ENCODE measurements at places on chromosomes 6 and 20. TPM values are rescaled to one million over a fixed set of nuclear protein-coding genes. Genes with fewer than 3 reads are reported as not detected.

LY6G6C gene
- not detected for total RNA-seq

DNA sequence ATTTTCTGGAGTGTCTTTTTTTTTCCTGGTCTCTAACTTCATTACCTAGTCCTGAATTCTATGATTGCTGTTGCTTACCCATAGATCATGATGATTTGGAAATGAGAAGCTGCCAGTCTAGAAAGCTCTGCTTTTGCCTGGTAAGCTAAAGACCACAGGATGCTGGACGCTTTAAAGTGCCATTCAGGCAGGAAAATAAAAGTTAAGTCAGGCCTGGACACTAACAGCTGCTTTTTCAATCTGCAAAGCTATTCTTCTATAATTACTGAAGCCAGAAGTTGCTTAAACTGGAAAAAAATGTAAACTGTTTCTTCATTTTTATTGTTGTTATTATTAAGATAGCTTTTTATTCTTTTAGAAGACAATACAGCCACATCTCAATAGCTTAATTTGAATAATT lies 129.8 kb upstream of the SPACA1 start:
- DNase-seq, result no peak

STX11 gene
- 20.7 TPM for total RNA-seq

- peak; percentile 32 for DNase-seq
Measured at GRCh38 chr20:50930139-50930975, 880 bp downstream of the ADNP start.

DNA sequence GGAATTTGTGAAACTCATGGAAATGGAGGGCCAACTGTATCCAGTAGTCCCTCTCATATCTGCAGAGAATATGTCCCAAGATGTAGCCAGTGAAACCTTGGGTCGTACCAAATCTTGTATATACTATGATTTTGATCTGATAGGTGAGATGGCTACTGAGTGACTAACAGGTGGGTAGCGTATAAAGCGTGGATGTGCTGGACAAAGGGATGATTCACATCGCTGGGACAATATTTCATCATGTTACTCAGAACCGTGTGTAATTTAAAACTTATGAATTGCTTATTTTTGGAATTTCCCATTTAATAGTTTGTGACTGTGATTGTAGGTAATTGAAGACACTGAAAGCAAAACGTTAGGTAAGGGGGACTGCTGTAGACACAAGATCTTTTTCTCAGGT lies 144.1 kb downstream of the SMAP1 start:
- DNase-seq, result no peak

- no peak for DNase-seq
Measured at GRCh38 chr20:12829170-12829569, 179.6 kb upstream of the SPTLC3 start.

OOEP gene
- not detected for total RNA-seq

GRCh38 chr20:7378864-7379605 lies 561.2 kb downstream of the HAO1 start:
- no peak for DNase-seq

GRCh38 chr6:147244832-147245231 lies 40.6 kb downstream of the STXBP5 start:
- no peak for DNase-seq

TMEM217 gene
- total RNA-seq, result 5.7 TPM

OR2J3 gene
- not detected for total RNA-seq

ENPP1 gene
- 0.20 TPM for total RNA-seq

DNA sequence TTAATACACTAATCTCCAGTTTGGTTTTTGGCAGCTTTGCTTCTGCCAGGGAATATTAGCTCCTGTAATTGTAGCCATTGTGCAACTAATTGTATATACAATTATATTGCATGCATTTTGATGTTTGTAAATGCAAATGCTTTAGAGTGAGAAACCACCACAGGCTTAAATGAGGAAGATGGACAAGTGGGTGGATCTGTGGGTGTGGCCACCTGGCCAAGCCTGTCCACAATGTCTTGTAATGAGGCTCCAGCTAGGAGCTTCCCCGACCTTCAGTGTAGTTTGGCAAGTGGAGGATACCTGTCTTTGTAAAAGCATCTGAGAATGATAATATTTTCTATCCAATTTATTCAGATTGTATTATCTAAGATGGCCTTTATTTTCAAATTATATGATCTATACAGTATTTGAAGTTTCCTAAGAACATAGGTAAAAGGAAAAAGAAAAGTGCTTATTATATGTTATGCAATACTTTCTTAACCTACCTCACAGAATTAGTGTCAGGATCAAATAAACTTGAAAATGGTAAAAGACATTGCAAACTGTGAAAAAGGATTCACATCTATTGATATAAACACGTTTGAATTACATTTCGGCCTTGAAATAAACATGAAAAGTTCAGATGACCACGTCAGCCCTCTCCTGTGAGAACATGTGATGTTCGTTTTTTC lies 49.3 kb upstream of the ARID1B start:
- DNase-seq, result no peak

DNA sequence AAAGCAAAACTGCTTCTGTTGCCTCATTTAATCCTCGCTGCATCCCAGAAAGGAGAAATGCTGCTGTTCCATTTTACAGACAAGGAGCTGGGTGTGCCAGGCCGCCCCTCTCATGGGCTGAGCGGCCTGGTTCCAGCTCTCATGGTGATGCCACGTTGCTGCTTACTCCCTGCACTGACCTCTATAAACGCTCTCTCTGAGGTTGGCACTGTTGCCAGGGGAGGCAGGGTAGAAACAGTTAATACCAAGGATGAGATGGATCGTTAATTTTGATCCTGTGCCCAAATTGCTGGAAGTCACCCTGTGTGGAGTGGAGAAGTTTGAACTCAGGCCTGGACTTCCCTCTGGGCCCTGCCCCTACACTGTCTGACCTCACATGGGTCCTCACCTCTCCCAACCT lies 25.6 kb downstream of the SIRPA start:
- no peak for DNase-seq

GRCh38 chr6:166597711-166598440 lies 11.4 kb upstream of the RAMACL start:
- DNase-seq, result no peak

UBD gene
- 0.50 TPM for total RNA-seq

DNA sequence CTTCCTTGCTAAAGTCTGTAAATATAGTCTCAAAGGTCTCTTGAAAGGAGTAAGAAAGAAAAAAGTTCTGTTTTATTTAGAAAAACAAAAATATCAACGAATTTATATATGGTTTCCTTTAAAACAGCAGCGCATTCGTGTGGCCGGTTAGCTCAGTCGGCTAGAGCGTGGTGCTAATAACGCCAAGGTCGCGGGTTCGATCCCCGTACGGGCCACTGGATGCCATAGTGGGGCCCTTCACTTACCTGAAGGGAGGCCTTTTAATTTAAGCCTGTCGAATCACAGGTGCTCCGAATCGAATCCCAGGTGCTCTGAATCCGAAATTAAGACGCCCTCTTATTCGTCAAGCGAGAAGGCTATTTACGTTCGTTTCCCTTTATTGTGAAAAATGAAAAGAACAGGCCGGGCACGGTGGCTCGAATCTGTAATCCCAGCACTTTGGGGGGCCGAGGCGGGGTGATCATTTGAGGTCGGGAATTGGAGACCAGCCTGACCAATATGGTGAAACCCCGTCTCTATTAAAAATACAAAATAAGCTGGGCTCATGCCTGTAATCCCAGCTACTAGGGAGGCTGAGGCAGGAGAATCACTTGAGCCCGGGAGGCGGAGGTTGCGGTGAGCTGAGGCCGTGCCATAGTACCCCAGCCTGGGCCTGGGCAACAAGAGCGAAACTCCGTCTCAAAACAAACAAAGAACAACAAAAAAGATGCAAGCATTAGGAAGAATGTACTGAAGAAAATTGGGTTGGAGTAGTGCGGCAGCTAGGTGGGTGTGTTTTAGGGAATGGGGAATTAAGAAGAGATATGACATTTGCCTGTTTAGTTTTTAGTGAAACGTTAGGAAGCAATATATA lies 195.8 kb upstream of the ZNF184 start:
- peak; percentile 86 for DNase-seq

TCP11 gene
- total RNA-seq, result not detected

GRCh38 chr6:126784161-126784790 lies 334.2 kb upstream of the RSPO3 start:
- no peak for DNase-seq

DNA sequence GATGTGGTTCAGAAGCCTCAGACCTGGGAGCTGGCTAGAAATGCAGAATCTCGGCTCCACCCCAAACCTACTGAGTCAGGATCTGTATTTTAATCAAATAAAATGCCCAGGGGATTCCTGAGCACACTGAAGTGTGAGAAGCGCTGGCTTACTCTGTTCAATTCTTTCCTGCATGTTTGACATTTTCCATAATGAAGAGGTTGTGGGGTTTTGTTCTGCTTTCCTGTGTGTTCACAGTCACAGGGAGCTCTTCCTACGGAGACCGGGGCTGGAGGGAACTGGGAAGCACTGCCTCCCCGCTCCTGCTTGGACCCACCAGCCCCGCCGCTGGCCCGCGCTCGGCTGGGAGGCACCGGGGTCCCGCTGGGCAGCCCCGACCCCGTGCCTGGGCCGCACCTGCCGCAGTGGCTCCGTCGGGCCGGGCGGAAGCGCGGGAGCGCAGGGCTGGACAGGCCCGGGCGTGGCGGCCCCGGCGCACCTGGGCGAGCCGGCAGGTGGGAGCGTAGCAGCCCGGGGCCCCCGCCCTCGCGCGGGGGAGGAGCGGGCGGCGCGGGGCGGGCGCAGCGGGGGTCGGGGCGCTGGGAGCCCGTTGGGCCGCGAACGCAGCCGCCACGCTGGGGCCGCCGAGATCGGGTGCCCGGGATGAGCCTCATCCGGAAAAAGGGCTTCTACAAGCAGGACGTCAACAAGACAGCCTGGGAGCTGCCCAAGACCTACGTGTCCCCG lies at the start of gene MAPK13:
MAPK13 (plus strand) TSS at position 573 of the 726 bp plus-strand sequence; CDS start at position 643, 70 bp downstream.
- DNase-seq, result peak; percentile 63

TAAR1 gene
- total RNA-seq, result not detected

DNA sequence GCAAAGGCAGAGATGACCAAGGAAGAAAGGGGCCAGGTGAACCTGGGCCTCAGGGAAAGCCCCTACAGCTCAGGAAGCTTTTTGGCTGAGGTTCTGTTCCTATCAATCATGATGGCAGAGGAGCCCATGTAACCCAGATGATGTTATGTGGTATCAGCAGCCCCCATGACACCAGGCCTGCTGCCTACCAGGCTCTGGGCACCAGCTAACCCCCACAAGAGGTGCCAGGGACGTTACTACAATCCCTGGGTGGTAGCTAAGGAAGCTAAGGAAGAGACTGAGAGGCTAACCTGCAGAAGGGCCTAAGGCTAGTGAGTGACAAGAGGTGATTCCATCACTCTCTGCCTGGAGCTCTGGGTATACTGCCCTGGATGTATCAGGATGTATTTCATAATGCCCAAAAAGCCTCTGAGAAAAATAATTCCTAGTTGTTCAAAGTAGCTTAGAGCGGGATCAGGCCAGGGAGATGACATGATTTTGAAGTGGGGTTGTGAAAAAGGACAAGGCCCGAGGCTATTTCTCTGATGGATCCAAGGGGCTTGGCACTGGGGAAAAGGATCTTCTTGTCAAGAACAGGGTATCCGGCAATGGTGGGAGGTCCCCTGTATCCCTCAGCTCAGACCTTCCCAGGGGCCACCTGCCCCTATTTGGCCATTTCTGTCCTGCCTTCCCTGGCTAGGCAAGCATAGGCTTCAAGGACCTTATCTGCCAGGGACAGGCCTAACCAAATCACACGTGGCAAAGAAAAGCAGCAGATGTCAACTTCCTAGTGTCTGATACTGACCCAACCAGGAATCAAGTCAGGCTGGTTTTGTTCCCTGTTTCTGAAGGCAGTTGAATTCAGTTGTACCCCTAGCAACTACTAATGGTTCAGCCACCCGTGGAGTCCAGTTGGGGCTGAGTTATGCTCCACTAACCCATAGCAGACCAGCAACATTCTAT lies 41.3 kb downstream of the PANK2 start:
- DNase-seq, result no peak

MROH8 gene
- total RNA-seq, result 3.1 TPM

GRCh38 chr20:47727909-47728361 lies 57.3 kb downstream of the SULF2 start:
- DNase-seq, result no peak

DNA sequence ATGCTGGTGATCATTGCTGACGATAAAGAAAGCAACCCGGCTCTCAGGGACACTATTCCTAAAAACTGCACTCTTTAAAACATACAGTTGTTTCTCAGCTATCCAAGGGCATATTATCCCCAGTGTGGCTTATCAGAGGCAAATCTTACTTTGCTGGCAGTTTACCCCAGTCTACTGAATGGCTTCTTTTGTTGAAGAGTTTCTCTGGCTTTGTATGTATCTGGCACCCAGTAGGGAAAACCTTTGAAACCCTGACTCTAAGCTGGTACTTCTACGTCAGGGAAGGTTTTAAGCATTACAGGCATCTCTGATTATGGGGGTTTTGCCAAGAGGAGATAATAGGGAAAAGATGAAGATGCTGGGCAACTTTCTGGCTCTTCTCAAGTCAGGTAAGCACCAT lies 637.6 kb upstream of the CHD6 start:
- DNase-seq, result no peak

DNA sequence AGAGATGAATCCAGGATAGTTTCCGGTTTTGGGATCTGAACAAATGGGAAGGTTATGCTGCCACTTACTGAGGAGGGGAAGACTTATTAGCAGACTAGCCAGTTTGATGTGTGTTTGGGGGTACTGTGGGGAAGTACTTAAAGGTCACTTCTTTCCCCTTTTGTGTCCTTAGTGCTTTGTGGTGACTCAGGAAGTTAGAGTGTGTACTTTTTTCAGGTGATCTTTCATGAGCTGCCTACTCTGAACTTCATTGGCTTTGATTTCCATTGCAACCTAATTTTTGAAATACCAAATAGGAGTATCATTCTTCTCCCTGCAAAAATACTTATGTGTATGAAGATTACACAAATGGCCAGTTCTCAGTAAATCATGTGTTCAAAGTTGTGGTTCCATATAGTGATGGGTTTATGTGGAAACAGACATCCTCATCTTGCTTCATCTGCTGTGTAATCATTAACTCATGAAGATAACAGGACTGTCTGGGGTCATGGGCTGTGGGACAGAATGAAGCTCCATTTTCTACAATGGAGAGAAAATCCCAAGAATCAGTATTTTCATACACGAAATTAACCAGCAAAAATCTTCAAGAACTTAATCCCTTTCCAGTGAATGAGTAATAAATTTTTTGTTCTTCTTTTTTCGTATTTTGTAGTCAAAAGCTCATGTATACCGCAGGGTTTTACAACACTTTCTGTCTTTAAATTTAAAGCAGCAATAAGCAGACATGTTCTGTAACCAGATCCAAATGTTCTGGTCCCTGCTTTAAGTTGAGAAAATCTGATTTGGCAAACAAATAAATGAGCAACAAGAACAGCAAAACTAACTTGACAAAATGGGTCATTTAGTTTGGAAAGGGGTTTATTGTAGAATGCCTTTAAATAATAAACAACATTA lies 272.2 kb upstream of the FLRT3 start:
- DNase-seq, result no peak

DNA sequence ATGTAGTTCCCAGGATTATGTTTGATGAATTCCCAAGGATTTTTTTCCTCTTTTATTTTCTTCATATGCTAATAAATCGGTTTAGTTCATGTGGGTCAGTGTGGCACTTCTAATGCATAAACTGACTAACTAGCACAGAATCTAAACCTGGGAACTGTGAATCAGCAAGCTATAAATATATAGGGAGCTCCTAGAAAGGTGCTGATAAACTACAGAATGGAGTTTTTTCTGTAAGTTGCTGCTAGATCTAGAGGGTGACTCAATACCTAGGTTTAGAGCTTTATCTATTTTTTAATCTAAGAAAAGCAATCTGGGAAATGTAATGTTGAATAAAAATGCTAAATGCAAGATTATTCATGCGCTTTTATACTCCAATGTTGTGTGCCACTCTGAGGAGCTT lies 118.8 kb upstream of the PTCHD4 start:
- no peak for DNase-seq

GRCh38 chr20:219290-220115 lies 7.6 kb upstream of the DEFB129 start:
- peak; percentile 7 for DNase-seq

- DNase-seq, result peak; percentile 47
Measured at GRCh38 chr20:36461600-36462439, 79.5 kb upstream of the MYL9 start.

MC3R gene
- not detected for total RNA-seq
